CD8-positive, alpha-beta memory T cell (primary cell): ENCODE measurements at places on chromosomes 4 and X.

- no peak for DNase-seq
Measured at GRCh38 chr4:5940470-5941203, 47.8 kb upstream of the CRMP1 start.

- no peak for DNase-seq
Measured at GRCh38 chr4:159476886-159477285, 374.0 kb downstream of the RAPGEF2 start.

- no peak for DNase-seq
Measured at GRCh38 chr4:38717604-38718003, 53.6 kb downstream of the KLF3 start.

DNA sequence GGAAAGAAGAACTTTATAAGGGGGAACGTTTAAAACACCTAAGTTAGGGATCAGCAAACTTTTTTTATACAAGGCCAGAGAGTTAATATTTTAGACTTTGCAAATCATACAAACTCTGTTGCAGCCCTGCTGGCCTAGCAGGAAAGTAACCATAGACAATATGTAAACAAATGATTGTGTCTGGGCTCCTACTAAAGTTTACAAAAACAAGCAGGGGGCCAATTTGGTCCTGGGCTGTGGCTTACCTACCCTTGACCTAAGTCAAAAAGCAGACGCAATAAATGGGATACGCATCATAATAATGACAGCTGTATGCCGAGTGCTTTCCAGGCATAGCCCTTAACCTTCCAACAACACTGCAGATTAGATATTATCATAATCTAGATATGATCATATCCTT, 4.9 kb downstream of the TASL start:
- no peak for DNase-seq

DNA sequence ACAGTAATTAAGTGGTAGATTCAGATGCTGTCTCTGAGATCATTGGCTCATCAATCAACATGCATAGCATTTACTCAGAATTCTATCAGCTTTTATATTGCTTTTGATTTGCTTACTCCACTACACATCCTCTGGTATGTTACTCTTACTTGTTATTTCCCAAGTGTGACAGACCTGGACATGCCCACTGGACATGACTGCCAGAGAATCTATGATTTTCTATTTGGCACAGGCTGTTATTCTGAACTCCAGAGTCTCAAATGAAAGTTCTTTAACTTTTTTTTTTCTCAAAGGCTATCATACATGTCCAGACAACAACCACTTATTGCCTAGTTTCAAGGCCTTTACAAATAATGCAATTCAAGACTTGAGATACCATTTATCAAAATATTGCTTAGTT, 116.1 kb upstream of the ARHGAP24 start:
- DNase-seq, result no peak

GRCh38 chr4:38030023-38030422, 69.8 kb downstream of the PTTG2 start:
- no peak for DNase-seq

DNA sequence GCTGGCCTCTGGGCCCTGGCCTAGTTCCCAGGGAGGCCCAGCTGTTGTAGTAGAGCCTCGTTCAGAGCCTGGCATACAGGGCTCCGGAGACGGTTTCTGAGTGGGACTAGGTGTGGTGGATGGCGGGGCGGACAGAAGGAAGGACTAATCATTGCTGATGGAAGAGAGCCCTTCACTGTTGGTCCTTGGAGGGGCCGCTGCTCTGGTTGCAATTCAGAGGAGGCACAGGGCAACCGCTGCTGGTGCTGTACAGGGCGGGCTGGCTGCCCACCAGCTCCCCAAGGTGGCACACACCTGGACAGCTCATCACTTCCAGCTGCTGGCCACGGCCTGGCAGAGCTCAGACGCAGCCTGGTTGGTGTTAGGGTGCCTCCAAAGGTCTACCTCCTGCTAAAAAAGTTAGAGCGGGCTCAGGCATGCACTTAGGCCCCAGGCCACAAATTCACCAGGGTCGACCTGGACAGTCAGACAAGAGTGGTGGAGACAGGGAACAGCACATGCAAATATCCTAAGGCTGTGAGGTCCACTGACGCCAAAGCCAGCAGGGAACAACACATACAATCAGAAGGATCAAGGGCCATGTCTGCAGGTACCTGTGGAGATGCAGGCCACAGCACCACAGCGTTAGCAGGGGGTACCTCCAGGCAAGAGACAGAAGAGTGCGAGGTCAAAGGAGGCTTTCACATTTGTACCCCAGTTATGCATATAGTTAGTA, 7.5 kb upstream of the RNF4 start:
- DNase-seq, result no peak

DNA sequence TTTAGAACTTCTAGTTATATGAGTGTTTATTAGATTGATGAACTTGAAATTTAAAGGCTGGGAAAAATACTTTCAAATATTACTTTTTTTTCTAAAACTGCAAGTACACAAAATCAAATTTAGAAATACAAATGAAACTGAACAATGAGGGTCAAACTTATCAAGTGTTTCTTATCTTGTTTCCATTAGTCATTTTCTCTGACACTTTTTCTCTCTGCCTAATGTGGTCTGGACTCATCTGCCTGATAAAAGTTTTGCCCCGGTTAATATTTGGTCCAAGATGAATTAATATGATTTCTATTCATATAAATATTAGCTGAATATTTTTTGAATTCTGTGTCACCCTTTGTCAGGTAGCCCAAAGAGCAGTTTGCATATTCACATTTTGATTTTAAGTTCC, 8.7 kb upstream of the HPGDS start:
- DNase-seq, result no peak

- peak; percentile 1 for DNase-seq
Measured at GRCh38 chrX:12814420-12814819, 23.2 kb downstream of the PRPS2 start.

DNA sequence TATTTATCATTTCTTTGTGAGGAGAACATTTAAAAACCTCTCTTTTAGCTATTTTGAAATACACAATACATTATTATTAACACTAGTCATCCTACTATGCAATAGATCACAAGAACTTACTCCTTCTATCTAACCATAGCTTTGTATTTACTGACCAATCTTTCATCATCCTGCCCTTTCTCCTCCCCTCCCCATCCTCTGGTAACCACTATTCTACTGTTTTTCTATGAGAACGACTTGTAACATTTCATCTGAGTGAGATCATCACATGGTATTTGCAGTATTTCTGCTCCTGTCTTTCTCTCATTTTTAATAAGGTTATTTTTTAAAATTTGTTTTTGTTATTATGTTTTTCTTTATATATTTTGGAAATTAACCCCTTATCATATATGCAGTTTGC, 331.8 kb downstream of the TEX13C start:
- DNase-seq, result no peak

- DNase-seq, result no peak
Measured at GRCh38 chrX:139113708-139114107, 402.2 kb upstream of the FGF13 start.

GRCh38 chr4:25059791-25060190, 29.0 kb upstream of the LGI2 start:
- DNase-seq, result no peak

DNA sequence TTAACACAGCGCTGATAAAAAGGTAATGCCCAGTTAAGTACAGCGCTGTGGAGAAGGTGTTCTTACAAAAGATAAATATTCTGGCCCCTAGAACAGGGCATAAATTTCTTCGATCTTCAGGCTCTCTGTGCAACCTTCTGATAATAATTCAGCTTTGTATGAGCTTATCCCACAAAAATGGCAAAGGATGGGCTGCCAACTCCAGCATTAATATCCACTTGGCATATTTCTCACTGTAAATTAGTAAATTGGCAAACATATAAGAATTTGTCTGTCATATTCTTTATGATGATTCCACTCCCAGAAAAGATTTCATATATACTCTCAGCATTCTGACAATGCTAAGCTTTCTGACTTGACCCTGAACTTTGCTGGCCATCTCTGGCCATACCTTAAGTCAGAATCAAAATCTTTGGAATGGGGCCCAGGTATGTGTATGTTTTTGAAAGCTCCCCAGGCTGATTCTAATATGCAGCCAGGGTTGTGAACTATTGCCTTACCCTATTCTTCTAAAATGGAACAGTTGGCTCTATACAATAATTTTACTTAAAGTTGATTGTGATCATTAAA, 134.8 kb downstream of the FRYL start:
- DNase-seq, result no peak

DNA sequence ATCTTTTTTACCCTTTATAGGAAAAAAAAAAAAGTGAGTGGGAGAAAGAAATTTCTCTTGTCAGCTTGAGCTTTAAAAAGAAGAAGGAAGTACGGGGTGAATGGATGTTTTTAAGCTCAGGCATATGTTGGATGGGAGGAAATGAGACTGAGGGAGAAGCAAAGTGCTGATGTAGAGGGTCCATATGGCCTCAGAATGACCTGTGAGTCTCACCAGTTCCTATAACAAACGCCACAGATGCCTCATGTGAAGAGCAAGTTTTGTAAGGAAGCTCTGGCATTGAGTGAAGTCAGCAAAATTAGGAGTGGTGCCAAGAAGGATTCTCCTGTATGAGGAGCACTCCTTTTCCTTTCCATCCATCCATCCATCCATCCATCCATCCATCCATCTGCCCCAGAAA, 214.6 kb downstream of the PTTG2 start:
- no peak for DNase-seq

- no peak for DNase-seq
Measured at GRCh38 chrX:153640736-153641575, 6.0 kb upstream of the DUSP9 start.

GRCh38 chr4:32192363-32192762, 1472.2 kb downstream of the PCDH7 start:
- DNase-seq, result no peak

GRCh38 chr4:19944251-19944650, 307.5 kb upstream of the SLIT2 start:
- no peak for DNase-seq

DNA sequence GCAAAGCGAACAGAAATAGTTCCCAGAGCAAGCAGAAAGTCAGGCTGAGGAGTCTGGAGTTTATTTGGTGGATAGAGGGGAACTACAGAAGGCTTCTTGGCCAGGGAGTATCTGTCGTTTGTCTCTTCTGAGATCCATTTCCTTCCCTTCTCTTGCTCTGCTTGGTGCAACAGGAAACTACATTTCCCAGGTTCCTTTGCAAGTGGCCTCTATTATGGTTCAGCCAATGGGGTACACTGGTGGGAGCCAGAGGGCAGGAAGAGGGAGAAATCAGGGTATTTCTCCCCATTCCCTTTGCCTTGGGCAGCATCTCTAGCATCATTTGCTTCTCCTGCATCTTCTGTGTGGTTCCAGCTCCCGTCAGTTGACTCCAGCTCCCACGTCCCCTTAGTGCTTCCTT, 142.1 kb downstream of the BCOR start:
- no peak for DNase-seq

DNA sequence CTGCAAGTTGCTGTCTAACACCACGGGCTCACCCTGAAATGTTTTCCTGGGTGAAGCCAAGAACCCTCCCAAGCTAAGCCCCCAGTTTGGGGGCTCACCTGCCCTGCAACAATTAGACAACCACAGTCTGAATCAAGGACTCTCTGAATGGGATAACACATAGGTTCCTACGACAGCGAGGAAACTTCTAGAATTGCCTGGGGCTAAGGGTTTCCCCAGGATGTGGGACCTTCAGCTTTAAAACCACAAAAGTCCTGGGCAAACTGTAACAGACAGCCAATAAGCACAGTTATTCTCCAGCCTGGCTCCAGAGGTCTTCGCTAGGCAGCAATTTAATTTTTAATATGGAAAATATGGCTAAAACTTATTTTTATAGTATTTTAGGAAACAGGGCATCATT, 162.6 kb downstream of the PRKX start:
- no peak for DNase-seq

DNA sequence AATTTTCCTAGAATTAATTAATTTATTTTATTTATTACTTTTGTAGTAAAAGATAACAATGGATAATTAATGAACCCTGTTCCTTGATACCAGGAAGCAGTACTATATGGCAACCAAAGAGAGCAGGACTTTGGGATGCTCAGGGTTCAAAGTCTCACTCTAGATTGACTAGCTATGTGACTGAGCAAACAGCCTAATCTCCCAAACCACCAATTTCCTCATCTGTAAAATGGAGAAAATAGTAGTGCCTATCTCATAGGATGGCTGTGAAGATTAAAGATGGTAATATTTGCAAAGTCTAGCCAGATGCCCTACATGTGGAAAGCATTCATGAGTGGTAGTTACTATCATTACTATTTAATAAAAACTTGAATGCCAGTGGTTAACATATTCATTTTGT, 97.6 kb downstream of the PRDM5 start:
- DNase-seq, result no peak

DNA sequence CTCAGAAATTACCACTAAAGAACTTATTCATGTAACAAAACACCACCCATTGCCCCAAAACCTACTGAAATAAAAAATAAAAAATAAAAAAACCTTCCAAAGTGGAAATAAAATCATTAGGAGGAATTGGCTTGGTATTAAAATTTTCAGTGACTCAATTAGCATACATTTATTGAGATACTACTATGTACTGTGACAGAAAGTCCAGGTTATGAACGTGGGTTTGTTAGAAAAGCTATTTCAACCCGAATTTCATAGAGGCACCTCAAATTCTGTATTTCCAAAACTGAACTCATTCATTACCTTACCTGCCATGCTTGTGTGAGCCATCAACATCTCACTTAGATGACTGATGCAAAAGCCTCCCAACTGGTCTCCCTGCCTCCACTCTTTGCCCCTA, 16.8 kb downstream of the KLHL5 start:
- no peak for DNase-seq

- DNase-seq, result no peak
Measured at GRCh38 chr4:124973716-124974115, 261.2 kb upstream of the ANKRD50 start.

DNA sequence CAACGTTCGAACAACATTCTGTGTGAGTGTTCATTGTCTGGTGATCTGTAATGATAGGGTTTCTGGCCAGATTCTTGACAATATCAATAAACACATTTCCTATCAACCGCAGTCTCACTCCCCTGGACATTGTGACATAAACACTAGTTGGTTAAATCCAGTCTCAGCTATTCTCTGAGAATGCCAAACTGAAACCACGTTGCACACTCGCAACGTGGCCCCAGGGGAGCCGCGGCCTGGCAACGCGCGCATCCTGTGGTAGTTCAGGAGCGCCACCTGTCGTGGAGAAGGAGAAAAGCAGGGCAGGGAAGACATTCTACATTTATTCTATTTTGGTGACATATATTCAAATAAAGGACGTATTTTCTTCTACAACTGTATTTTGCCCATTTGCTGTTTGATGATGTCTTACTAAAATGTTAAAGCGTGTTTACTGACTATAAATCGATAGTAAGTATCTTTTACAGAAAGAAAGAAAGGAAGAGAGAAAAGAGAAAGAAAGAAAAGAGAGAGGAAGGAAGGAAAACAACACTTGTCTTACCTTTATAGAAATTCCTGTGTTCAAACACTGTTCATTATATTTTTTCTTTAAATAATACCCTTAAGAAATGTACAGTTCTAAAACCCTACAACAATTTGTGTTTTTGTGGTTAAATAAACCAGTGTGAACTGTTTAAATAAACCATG, 738.3 kb upstream of the FRG1 start:
- DNase-seq, result no peak

GRCh38 chr4:118308306-118309030, 44.3 kb downstream of the PRSS12 start:
- DNase-seq, result no peak

GRCh38 chr4:123438031-123438430, 41.4 kb downstream of the SPRY1 start:
- no peak for DNase-seq

GRCh38 chr4:42172128-42172790, 19.8 kb upstream of the BEND4 start:
- no peak for DNase-seq

- peak; percentile 69 for DNase-seq
Measured at GRCh38 chrX:9995855-9996339, 28.7 kb downstream of the CLDN34 start.

GRCh38 chr4:25677943-25678342, 22.3 kb downstream of the SLC34A2 start:
- DNase-seq, result no peak
